ENCODE measurements at places on chromosomes 7 and 10.

- no peak for DNase-seq
These were observed 205.4 kb downstream of the FANK1 start for GRCh38 chr10:126101736-126102135.

DNA sequence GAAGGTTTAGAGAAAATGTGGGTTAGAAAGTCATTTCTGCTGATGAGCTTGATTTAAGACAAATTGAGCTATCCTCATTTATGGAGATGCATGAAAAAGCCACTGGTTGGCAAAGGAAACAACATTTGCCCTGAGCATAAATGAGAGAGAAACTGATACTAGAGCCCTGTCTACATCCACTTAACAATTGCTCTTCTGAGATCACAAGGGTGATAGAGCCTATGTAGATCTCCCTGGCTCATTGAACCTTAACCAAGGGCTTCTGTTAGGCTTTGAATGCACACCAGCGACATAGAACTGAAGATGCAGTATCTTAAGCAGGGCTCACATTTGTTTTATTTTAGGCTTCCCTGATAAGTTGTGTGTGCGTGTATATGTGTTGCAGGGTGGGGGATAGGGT, 35.0 kb downstream of the GPR141 start:
- DNase-seq = no peak

GRCh38 chr7:106041140-106041717, 70.9 kb downstream of the SYPL1 start:
- no peak for DNase-seq

GRCh38 chr10:131994435-131994834, 12.7 kb upstream of the BNIP3 start:
- DNase-seq = no peak

DNA sequence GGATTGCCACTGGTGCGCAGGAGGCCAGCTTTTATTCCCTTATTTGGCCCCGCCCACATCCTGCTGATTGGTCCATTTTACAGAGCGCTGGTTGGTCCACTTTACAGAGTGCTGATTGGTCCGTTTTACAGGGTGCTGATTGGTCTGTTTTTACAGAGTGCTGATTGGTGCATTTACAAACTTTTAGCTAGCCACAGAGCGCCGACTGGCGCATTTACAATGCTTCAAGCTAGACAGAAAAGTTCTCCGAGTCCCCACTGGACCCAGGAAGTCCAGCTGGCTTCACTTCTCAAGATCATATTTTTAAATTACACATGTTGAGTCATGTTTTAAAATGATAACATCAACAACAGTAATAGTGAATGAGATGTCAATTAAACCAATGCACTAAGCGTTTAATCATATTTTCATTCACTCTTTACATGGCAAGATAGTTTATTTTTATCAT, 128.3 kb downstream of the CUBN start:
- DNase-seq = no peak

GRCh38 chr7:137791930-137792329, 54.8 kb downstream of the DGKI start:
- no peak for DNase-seq

- no peak for DNase-seq
These were observed 234.3 kb upstream of the C7orf33 start for GRCh38 chr7:148356303-148356702.

- no peak for DNase-seq
These were observed 5.6 kb downstream of the TPK1 start for GRCh38 chr7:144830024-144830785.

GRCh38 chr10:64265961-64266360, 744.8 kb downstream of the REEP3 start:
- no peak for DNase-seq

DNA sequence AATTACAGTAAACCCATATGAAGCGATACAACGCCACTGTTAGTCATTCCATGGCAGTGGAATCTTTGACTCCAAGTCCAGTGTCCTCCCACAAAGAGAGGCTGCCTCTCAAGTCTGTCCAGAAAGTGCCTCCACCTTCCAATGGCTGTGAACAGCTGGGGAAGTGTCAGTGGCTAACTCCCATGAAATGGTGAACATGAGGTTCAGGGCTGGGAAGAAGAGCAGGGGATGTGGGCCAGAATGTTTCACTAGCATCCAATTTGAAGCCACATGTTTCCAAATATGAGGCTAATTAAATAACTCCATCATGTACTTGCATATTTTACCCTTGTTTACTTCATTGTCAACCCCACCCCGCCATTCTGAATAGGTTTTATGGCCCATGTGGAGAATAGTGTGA, 53.1 kb upstream of the CHST15 start:
- no peak for DNase-seq

GRCh38 chr7:54869523-54869922, 110.5 kb upstream of the SEC61G start:
- no peak for DNase-seq

DNA sequence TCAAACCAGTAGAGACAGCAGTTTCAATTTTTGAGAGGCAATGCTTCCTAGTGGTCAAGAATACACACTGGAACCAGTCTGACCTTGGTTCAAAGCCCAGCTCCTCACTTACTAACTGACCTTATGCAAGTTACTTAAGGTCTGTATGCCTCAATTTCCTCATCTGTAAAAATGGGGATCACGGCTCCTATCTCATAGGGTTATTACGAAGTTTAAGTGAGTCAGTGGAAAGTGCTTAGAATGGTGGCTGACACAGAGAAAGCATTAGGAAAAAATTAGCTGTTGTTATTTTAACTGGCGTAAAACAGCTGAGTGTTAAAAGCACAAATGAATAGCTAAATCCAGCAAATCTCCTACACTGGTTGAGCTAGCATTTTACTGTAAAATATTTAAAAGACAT, 162.4 kb upstream of the LAMB4 start:
- DNase-seq = no peak
